Activated CD8-positive, alpha-beta T cell treated with anti-CD3 and anti-CD28 coated beads for 36 hours (primary cell): ENCODE measurements at places on chromosomes 3 and 15.

DNA sequence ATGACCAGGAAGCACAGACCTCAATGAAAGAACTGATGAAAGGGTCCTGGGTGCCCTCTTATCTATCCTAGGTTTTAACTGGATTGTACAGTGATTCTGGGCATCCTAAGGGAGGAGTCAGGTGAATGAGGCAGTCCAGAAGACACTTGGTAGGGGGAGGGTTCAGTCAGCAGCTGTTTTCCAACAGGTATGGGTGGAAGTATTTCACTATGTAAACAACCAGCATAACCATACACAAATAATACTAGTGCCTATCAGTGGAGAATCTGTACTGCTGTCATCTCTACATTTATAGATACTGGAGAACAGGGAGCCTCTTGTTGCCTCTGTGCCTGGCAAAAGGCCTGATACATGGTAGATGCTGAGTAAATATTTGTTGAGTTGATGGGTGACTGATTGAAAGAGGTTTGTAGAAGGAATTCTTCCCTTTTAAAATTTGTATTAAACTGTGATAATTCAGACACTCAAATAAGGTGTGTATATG, 328.5 kb downstream of the RBMS3 start:
- DNase-seq: no peak

DNA sequence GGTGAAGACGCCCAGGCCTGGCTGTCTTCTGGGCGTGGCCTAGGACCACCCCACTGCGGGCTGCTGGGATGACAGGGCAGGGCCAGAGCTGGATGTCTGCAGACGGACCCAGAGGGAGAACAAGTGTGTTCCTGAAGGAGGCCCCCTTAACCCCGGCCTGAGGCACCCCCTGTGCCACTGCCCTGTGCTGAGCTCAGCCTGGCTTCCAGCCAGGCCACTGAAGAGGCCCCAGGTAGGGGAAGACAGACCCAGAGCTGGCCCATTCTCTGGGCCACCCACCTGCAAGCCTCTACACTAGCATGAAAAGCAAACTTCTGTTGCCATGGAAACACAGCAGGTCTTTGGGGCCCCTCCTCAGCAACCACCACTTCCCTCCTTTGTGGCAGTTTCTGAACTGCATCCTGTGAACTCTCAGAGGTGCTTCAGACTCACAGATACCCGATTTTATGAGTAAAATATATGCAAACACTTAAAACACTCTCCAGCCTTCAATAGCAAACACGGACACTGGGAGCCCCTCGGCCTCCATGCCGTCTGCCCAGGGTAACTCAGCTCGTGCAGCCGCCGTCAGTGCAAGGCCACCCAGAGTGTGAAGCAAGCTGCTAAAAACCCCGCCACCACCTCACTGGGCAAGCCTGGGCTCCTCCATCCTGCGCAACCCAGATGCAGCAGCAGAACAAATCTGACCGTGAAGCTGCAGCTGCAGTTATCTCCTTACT, 42.5 kb downstream of the CMTM6 start:
- DNase-seq: peak; percentile 87

DNA sequence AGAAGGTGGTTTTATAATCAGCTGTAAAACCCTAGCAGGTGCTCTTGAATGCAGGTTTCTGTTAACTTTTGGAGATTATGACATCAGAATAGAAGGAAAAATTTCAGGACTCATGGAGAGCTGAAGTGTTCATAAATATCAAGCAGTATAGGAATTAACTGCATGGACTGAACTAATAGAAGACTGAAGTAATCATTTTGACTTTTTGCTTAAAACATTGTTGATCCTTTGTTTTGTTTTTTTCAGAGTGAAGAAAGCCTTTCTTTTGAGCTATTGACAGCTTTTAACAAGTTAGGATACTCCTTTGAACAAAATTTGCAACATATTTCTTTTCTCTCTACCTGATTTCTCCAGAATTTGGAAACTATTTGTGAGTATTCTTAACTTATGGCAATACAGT, 70.6 kb upstream of the DAZL start:
- no peak for DNase-seq

DNA sequence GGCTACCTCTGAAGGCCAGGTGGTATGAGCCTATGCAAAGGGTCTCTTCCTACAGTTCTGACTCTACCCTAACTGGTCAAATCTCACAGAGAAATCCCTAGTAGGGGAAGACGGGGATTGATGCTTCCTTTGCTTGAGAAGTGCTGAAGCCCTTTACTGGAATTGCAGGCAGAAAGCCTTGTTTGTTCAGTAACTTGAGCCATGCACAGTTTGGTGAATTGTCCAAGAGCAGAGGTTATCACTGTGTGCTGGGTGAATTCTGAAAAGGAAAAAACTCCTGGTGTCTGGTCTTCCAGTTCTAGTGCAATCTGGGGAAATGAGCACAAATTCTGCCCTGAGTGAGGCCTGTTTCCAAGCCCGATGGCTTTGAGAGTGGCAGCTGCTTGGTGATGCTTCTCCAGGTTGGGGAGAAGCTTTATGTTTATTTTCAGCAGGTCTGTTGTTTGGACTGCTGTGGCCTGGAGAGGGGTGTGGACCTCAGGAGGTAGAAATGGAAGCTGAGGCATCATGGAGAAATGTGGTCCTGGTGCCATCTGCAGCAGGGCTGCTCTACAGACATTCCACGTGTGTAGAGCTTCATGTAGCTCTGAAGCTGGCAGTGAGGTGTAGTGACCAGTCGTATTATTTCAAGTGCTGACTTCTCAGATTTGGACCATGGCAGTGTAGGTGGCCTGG, 60.9 kb downstream of the ARNT2 start:
- DNase-seq: no peak

GRCh38 chr3:45381168-45381852, 7.1 kb upstream of the LARS2 start:
- peak; percentile 39 for DNase-seq

DNA sequence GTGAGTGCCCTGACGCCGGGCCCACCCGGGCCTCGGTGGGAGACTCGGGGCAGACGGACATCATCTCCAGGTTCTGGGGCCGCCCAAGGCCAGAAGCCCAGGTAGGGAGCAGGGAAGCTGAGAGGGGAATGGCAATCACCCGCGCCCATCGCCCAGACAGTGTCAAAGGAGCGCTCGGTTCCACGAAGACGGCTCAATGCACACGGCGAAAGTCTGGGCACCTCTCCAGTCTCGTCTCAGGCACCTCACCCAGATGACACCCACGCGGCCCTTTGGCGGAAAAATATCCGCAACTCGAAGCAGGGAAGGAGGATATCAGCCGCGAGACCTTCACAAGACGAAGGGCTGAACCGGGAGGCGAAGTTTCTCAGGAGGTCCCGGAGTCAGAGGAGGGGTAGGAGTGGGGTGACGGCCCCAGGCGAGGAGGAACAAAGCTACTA, 916 bp downstream of the IL17RD start:
- DNase-seq: peak; percentile 53

- DNase-seq: no peak
These were observed 393.1 kb downstream of the LPP start for GRCh38 chr3:188546835-188547670.

- no peak for DNase-seq
These were observed 1.6 kb upstream of the P2RY13 start for GRCh38 chr3:151330899-151331298.

DNA sequence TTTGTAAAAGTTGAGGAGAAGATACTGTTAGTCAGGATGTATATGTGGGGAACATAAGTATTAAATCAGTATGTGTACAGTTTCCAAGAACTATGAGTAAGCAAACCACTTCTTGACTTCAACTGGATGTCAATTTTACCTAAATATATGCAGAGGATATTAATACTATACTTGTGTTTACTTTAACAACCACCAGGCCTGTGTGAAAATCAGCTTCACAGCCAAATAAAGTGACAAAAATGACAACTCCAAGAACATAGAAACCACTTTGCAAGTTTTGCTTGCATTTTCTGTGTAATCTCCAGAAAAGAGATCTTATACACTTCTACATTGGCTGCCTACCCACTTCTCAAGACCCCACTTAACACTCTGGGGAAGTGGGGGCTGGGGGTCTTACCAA, 293.3 kb upstream of the RORA start:
- DNase-seq: no peak

GRCh38 chr3:134978658-134979057, 183.6 kb downstream of the EPHB1 start:
- no peak for DNase-seq

DNA sequence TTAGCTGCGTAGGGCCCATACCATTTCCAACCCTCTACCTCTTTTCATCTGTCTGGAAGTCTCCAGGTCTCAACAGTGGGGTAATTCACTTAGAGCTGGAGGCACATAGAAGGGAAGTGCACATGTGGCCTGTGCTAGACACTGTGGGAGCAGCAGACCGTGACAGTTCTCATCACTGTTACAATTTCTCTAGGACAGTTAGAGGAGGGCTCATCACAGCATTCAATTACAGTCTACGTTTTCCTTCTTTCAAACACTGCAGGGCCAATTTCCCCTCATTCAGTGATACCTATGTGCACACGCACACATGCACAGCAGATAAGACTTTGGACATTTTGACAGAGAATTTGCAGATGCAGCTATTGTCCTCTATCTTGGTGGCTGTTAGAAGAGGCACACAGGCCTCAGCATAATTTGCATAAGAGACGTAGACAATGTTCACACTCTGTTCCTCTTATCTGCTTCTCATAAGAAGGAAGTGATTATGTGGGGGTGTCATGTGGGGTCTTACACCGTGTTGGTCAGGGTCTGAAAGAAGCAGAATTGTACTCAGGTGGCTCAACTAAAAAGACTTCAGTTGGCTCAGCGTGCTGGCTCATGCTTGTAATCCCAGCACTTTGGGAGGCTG, 12.6 kb upstream of the HRG start:
- DNase-seq: no peak

- DNase-seq: peak; percentile 33
These were observed 3.0 kb downstream of the BBX start for GRCh38 chr3:107525644-107526305.

GRCh38 chr15:88258093-88258641, 1.6 kb upstream of the NTRK3 start:
- DNase-seq: peak; percentile 27

- no peak for DNase-seq
These were observed 1.2 kb downstream of the IFT122 start for GRCh38 chr3:129441215-129441614.

GRCh38 chr15:40337597-40337996, 3.1 kb downstream of the CCDC9B start:
- no peak for DNase-seq

DNA sequence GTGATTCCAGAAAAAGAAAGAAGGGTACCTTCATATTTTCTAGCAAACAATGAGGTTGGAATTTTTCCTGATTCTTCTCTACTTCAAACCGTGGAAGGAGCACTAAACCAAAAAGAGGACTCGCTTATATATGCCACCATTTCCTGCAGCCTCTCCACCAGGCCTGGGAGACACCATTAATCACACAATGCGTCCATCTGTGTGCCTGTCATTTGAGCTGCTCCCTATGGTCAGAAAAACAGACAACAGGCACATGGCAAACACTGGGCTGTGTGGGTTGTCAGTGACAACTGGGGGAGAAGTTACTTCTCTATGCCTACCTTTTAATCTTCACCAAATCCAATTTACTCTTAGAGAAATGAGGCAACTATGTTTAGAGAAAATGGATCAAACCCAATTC, 71.9 kb downstream of the NR2F2 start:
- DNase-seq: no peak

DNA sequence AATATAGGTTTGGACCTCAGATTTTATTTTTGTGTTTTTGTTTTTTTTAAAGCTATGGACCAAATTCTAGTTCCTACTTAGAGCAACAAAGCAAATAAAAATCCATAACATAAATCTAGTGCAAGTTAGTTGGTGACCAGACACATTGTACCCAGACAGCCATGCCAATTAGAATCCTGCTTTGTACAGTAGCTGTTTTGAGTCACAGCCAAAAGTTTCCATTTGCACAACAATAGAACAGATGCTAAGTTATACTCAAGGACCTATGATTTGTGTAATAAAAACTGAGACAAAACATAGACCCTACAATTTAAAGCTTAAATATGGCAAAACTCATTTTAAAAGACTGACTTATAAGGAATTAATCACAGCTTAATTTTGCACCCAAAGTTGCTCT, 513.1 kb upstream of the CBLB start:
- no peak for DNase-seq

GRCh38 chr3:152295344-152295743, 26.6 kb downstream of the MBNL1 start:
- DNase-seq: no peak

DNA sequence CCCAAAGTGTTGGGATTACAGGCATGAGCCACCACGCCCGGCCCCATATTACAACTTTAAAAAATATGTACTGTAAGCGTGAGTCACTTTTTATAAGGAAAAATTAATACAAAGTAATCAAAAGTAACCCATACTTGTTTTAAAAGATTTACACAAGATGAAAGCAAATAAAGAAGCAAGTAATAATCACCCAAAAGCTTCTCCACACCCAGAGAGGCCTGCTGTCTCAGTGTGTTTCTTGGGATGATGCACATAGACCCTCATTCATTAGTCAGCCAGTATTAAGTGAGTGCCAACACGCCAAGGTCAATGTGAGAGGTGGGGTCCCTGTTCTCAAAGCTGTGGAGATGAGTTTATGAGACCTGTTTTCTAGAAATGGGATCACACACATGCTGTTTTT, 12.0 kb downstream of the RPL32 start:
- DNase-seq: no peak
